ENCODE measurements at places on chromosomes 7 and 10. TPM values are rescaled to one million over a fixed set of nuclear protein-coding genes. Genes with fewer than 3 reads are reported as not detected.

UCN3 gene
- total RNA-seq, result 1.6 TPM

DNA sequence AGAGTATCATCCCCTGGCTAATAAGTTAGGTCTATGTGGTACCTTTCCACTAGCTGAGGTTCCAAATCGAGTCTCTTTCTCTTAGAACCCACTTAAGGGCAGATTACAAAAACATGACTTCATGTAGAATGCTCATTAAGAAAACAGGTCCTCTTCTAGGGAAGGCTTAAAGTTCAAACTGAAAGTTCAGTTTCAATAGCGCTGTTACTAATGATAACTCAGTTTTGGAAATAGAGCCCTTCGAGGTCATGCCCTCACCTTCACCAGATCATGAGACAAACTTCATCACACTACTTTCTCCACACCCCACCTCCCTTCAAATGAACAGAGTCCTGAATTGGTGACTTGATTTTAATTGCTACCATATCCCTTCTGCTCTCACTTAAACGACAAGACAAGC lies 26.2 kb downstream of the HGF start:
- no peak overlapping the region for H3K4me3 ChIP-seq
- no peak overlapping the region for H3K27ac ChIP-seq
- no peaks in the 10 kb centered on the region for H3K27me3 ChIP-seq
- no peaks in the 10 kb centered on the region for H3K4me1 ChIP-seq

DNA sequence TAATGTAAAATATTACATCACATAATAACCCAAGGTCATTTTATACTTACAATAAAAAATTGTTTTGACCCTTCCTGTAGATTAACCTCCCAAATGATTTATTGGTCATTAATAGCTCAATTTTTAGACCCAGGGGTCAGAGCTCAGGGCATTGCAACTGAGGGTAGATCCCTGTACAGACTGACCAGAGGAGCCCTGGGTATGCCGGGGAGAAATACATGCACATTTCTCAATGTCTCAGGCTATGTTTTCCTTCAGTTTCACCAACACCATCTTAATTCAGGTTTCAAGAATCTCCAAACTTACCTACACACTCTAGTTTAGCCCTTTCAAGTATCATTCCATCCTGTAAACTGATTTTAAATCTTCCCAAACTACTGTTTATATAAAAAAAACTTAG lies 46.2 kb downstream of the CALD1 start:
- no peaks in the 10 kb centered on the region for H3K27me3 ChIP-seq
- H3K4me1 ChIP-seq, result peaks cover 26% of the 10 kb centered on the region
- H3K27ac ChIP-seq, result peak overlapping the region; percentile 84
- no peak overlapping the region for H3K4me3 ChIP-seq

DNA sequence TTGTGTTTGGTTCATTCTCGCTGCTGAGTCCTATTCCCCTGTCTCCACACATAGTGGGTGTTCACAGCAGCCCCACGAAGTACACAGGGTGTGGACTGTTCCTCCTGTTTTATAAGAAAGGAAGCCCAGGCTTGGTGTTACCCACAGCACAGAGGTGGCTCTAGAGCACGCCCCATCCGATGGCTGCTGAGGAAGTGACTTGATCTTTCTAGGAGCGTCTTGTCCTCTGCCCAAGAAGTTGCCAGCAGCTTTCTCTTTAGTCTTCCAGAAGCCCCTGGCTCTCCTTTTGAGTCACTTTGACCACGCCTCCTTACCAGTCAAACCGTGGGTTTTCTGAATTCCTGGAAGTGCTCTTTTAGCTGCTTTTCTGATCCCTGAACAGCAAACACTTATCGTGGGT lies 94.0 kb downstream of the GRK5 start:
- H3K4me1 ChIP-seq, result peaks cover 14% of the 10 kb centered on the region
- peak; percentile 40 for DNase-seq
- no peaks in the 10 kb centered on the region for H3K36me3 ChIP-seq
- no peak overlapping the region for H3K4me3 ChIP-seq
- no peaks in the 10 kb centered on the region for H3K27me3 ChIP-seq
